NCI-H187 treated with DMSO at 0.1 percent for 48 hours (cell line): ENCODE measurements at places on chromosomes 1 and 21.
A peak's percentile ranks its signal among the peaks of the same experiment; 100 is the strongest.

DNA sequence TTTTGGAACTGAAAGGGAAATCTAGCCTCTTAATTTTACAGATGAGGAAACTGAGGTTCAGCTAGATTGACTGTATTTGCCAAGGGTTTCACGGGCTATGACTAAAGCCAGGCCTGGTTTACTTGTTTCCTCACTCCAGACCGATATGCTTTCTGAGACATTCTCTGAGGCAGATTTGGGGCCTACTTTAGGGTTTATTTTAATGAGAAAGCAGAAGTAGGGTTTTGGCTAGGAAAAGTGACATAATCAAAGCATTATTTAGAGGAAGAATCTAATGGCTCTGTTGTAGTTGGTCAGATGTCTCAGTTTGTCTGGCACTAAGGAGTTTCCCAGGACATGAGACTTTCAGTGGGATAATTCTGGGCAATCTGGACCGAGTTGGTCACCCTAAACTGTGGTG lies 1.5 kb upstream of the RPTN start:
- no peak for DNase-seq

- no peak for DNase-seq
These were observed at the start of gene COL8A2 for GRCh38 chr1:36125129-36125991. TSS of gene COL8A2 (minus strand) at chr1:36125222. CDS start at chr1:36100242, 24,980 bp downstream.

- DNase-seq: no peak
These were observed 55.0 kb upstream of the RIPK4 start for GRCh38 chr21:41821756-41822431.

DNA sequence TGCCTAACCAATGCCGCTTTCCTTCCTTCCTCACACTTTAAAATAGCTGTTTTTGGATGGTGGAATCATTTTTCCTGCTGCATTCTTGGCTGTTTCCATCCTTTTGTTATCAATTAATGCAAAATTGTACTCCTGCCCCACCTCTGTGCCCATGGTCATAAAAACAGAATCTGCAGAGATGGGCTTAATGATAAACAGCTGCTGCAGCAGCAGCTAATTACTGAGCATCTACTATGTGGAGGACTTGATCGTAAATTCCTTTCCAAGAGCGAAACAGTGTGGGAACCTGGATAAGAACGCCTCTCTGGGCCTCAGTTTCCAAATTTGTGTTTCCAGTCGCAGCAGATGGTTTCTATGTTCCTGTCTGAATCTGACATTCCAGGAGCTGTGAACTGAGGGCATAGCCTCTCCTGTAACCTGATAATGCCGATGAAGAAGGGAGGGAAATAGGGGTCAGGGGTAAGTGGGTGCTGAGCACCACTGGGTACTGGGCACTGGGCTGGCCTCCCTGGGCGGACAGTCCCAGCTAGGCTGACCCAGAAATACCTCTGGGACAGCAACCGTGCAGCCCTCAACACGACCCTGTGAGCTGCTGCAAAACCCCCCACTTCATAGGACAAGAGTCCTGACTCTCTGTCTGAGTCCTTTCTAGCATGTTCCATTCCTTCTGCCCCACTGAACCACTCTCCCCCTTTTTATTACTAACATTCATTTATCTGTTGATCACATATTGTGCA lies 121.7 kb downstream of the DMRTB1 start:
- no peak for DNase-seq

DNA sequence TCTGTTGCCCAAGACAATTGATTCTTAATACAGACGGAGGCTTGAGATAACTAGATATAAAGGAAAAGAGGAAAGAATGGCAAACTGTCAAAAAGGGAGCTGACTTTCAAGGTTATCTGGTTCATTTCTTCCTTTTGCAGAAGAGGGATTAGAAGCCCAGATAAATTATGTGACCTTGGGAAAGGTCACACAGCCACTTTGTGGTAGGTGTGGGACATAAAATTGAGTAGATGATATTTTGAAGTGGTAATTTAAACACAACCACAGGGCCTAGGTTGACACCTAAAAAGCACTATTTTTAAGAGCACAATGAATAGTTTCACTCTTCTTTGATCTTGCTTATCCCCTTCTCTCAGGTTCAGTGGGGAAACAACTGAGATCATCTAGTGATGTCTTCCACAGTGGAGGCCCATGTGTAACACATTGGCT lies 16.9 kb upstream of the KIAA0040 start:
- no peak for DNase-seq

- DNase-seq: peak; percentile 82
These were observed 15.9 kb upstream of the IFNAR1 start for GRCh38 chr21:33308586-33309490.

DNA sequence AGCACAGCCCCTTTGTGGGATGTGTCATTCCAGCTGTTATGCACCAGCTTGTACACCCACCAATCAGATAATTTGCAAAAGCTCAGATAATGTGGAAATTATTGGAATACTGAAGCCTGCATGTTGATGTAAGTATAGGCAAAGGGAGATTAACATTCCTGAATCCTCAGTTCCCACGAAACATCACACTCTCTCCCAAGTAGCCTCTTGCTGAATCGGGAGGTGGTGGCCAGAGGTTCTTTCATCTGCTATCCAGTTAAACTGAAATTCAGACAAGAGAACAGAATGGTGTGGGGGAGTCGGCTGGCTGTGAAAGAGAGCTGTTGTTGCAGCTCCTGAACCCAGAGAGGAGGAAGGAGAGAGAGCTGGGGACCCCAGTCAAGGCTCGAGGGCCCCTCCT lies 170.9 kb downstream of the ZBTB18 start:
- DNase-seq: no peak

GRCh38 chr1:113140588-113141446 lies 67.8 kb downstream of the LRIG2 start:
- peak; percentile 11 for DNase-seq

DNA sequence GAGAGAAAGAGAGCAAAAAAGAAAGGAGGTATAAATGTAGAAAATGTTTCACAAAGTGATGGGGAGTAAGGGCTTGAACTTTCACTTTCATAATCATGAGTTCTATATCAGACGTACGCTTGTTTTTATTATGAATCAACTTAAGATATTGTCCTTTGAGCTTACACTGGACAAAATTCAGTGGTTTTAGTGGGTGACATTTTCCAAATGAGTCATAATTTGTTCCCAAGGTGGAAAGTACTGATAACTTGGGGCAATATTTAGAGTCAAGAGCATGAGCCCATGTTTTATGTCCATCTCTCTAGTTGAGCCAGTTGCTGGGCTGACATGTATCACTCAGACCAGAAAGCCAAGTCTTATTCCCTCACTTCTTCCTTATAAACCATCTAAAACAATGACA lies 161.6 kb downstream of the CHRM3 start:
- DNase-seq: no peak

DNA sequence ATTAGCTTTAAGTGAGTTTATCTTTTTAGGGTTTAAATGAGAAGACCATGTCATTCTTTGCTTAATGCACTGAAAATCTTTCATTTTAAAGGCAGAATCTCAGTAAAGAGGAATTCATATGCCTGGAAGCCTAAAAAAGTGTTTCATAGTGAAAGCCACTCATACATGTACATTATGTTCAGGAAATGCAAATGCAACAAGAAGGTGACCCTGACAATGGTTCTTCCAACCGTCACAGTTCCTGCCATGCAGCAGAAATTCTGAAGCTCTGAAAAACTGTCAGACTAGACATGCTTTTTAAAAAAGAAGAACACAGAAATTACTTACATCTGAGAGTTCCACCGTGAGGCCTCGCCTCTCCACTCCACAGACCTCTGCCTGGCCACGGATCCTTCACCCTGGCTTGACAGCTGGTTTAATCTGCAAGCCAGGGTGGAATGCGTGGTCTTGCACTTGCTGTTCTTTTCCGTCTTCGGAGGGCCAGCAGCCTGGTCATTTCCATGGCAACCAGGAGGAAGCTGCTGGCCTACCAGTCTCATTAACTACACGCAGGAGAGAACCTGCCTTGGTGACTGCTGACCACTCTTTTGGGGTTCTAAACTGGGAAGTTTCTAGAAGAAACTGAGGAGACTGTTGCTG lies 41.8 kb upstream of the PAXBP1 start:
- no peak for DNase-seq

GRCh38 chr1:201662646-201663045 lies 123.7 kb downstream of the NAV1 start:
- no peak for DNase-seq

DNA sequence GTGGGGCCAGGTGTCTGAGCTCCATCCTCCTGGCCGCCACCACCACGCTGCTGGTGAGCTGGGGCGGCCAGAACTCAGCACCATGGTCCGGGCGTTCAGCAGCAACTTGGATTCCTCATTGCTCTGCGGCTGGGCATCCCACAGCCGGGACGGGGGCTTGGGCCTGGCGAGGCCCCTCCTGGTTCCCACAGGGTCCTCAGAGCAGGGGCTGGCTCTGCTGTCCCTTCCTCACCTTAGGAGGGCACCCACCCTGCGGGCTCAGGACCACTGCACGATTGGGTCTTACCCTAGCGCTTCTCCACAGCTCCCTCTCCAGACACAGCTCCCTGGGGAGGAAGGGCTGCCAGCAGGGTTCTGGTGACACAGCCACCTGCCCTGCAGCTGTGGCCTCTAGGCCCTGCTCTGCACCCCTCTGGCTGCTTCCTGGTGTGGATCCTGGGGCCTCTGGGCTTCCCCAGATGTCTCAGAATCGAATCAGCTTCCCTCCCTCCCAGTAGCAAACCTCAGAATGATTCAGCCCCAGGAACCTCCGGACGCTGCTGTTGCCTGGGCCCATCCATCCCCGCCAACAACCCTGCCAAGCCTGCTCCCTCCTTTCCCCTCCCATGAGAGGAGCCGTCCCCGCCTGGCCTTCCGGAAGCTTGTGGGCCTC lies 25.0 kb downstream of the CRYAA start:
- no peak for DNase-seq

GRCh38 chr21:34519016-34519415 lies 7.0 kb upstream of the KCNE1 start:
- DNase-seq: no peak

DNA sequence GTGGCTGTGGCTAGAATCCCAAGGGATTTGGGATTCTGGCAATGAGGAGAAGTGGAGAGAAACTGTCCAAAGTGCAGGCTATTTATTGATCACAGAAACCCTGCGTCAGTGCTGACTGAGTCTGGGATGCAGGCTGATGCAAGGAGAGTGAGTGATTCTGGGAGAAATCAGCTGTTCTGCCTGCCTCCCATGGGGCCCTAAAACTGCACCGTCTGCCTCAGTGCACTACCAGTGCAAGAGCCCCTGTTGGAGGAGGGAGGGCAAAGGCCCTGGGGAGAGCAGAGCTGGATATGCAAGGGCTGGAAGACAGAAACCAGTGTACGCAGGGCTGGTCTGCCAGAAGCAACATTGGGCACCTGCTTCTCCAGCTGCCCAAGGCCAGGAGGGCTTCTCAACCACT lies 42.6 kb downstream of the C1orf198 start:
- DNase-seq: no peak

- DNase-seq: no peak
These were observed 21.7 kb downstream of the ARHGEF10L start for GRCh38 chr1:17561247-17561548.

DNA sequence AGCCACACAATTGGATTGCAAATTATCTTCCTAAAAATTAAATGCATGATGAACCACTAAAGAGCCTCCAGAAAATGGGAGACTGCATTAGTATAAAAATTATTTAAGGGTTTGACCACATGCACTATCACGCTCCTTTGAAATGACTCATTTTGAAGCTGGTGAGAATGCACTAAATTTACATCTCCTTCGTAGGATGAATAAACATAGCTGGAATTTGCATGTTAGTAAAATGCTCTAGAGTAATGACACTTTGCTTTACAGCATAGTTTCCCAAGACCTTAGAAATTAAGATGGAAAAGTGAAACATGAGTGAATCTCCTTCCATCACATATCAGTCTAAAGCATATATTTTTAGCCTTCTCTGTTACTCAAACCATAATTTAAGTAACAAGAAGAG lies 2.4 kb downstream of the PLPPR4 start:
- no peak for DNase-seq

- no peak for DNase-seq
These were observed 106.6 kb upstream of the BARHL2 start for GRCh38 chr1:90823686-90824085.

DNA sequence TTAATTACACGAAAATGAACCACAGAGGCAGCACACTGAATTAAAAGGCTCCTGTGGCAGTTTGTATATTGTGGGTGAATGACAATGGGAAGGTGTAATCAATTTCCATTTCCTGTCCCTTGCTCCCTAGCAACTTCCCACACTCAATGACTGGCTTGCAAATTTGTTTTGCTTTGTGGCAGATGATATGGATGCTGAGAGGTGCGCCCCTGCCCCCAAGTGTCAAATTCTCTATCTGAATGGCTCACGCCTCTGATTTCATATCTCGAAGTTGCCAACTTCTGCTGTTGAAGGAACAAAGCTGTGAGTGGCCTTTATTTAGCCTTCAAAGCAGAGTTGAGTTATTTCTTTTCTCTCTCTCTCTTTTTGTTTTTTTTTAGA lies 86.0 kb downstream of the FOXD2 start:
- DNase-seq: no peak

DNA sequence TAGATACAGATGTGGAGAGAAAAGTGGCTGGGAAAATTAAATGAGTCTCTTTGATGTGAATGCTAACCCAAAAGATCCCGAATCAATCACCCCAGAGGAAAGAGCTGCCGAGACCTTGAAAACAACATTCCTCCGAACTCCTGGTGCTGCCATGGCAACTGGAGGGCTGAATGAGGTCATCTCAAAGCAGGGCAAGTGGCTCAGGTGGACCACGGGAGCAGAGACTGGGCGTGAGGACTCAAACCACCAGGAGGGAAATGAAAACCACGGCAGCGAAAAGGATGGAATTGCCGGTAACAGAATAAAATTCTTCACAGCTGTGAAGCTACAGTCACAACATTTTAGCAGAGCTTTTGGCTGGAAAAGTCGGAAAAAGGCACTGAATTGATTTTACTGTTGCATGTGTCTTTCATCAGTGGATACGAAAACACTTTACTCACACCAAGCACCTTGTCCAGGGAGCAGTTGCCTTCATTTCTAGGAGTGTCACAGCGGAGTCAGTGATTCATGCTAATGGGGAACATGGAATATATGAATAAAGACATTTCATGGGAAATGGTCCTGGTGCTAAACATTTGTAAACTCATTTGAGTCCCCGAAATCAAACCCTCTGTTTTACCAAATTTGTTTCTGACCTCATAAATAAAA lies 23.2 kb upstream of the BECN2 start:
- no peak for DNase-seq

DNA sequence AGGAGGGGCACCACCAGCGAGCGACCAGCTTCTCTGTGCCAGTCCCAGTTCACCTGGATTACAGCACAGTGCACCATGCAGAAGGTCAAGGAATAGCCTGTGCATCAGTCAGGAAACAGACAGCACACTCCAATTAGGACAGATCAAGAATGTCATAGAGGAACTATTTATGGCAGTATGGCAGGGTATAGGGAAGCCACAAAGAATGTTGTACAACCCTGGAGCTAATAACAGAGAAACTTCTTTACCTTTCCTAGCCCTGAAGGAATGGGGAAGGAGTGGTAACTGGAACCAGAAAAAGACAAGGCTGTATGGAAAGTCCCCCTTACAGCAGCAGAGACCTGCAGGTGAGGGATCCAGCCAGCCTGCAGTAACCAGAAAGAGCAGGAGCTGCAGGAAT lies 87.8 kb upstream of the USP24 start:
- no peak for DNase-seq

GRCh38 chr1:41802532-41803501 lies 115.9 kb downstream of the HIVEP3 start:
- DNase-seq: no peak

GRCh38 chr1:119958223-119958622 lies 61.9 kb upstream of the ADAM30 start:
- no peak for DNase-seq
